ENCODE measurements at places on chromosomes 4 and X.

GRCh38 chrX:70482300-70482699 is 37.7 kb downstream of the DLG3 start:
- DNase-seq = no peak

GRCh38 chrX:39898147-39898546 is 199.6 kb downstream of the BCOR start:
- no peak for DNase-seq

GRCh38 chr4:140014284-140014683 is 139.7 kb downstream of the MAML3 start:
- DNase-seq = no peak

GRCh38 chrX:131725001-131725654 is 181.3 kb downstream of the OR13H1 start:
- no peak for DNase-seq

DNA sequence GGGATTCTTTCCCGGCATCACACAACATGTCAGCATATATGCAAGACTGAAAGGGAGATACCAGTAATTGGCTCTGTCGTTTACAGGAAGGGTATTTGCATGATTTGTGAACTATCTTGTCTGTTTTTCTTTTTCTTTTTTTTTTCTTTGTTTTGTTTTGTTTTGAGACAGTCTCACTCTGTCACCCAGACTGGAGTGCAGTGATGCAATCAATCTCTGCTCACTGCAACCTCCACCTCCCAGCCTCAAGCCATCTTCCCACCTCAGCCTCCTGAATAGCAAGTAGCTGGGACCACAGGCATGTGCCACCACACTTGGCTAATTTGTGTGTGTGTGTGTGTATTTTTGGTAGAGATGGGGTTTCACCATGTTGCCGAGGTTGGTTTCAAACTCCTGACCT is 262.7 kb upstream of the F9 start:
- DNase-seq = no peak

GRCh38 chr4:55364691-55365344 is 18.8 kb downstream of the SRD5A3 start:
- DNase-seq = no peak

GRCh38 chrX:44898411-44899221 is 25.6 kb downstream of the KDM6A start:
- no peak for DNase-seq

DNA sequence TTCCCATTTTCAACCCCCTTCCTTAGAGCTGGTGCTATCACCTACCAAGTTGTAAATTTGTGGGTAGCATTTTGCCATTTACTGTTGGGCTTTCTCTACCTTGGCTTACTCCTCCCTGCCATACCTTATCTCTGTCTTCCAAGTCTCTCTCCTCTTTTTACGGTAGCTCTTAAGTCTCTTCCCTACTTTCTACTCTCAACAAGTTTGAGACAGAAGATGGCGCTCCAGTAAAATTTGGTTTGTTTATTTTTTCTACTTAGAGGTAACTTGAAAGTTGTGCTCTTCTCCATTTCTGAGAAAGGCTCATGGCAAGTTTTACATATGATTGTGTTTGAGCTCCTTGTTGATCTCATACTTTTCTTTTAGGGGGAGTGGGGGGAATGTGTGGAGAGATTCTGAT is 1508.1 kb downstream of the TECRL start:
- no peak for DNase-seq

Measured in HS-27A (cell line).